Panc1 (cell line): ENCODE measurements at places on chromosomes 7 and 10.

DNA sequence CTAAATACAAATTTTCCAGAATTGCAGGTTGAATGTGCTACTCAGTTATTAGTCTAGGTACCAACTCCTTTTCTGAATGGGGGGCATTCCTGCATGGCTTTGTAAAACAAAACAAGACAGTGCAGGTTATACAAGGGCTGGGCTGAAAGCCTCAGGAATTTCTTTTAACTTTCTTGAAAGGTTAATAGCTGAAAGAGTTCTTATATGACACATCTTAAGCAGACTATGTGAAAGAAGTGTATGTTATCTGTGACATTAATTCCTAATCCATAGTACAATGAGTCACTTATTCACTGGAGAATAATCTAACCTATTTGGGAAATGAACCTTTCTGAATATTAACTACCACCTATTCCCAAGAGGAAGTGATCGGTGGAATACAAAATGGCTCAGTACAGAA is 115.6 kb upstream of the FAM133B start:
- DNase-seq: no peak

GRCh38 chr7:33719059-33719581 is 186.2 kb upstream of the BMPER start:
- DNase-seq: no peak

GRCh38 chr10:35056686-35057085 is 33.5 kb downstream of the CUL2 start:
- no peak for DNase-seq

DNA sequence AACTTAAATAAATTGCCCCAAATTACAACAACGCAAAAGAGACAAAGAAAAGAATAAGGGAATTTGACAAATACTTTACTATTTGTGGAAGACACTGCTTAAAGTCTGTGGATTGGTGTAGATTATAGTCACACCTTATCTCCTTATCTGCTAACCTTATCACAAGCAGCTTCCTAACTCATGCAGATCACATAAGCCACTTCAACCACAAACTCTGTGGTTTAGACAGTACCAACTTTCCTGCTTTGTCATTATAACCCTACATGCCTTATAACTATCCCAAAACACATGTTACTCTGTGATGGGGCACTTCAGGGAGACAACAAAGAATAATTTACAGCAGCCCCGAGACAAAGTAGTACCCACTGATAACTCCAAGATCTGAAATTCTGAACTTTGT is 41.5 kb upstream of the PPP3CB start:
- DNase-seq: no peak

- no peak for DNase-seq
Observed at GRCh38 chr7:94028768-94029167, 24.6 kb upstream of the BET1 start.

GRCh38 chr7:140670343-140670935 is 2.3 kb upstream of the ADCK2 start:
- DNase-seq: no peak

DNA sequence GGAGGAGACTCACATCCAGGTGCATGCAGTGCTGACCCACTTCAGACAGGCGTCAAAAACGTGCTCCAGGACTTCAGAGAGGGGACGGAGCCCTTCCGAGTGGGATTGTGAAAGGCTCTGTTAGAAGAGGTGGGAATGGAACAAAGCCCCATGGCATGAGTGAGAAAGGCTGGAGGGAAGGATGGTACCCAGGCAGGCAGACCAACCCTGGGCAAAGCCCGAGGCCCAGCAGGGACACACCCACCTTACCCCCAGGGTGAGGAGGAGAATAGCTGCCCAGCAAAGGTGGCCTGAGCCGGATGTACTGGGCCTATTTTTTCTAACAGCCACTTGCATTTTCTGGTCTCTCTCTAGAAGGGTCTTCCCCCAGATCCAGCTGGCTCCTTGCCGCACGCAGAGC is 14.8 kb downstream of the CHAT start:
- DNase-seq: no peak

- DNase-seq: no peak
Observed at GRCh38 chr10:117948493-117948892, 98.2 kb downstream of the RAB11FIP2 start.

DNA sequence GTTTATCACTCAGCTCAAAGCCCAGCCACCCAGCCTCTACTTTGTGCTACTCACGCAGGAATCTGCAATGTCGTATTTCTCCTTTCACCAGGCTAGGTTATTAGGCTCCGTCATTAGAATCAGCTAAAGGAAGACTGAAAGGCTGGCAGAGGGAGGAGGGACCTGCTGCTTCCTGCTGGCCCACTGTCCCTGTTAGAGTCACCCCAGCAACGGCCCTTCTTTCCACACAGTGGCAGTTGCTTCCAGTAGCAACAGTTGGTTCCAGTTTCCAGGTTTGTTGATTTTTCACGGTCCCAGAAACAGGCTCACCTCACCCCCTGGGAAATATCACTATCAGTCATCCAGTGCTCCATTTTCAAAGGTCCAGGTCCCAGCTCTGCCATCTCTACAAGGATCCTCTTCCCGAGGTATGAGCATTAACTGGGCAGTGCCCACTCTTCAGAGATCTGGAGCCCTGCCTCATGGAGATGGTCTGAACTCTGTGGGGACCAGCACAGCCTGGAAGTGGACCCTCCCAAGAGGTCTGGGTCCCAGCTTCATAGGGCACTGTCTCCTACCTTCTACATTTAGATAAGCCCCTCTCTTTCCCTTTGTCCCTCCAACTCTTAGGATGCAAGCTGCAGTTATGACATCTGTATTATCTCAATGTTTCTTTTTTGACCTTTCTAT is 15.9 kb downstream of the ODAD2 start:
- DNase-seq: no peak

DNA sequence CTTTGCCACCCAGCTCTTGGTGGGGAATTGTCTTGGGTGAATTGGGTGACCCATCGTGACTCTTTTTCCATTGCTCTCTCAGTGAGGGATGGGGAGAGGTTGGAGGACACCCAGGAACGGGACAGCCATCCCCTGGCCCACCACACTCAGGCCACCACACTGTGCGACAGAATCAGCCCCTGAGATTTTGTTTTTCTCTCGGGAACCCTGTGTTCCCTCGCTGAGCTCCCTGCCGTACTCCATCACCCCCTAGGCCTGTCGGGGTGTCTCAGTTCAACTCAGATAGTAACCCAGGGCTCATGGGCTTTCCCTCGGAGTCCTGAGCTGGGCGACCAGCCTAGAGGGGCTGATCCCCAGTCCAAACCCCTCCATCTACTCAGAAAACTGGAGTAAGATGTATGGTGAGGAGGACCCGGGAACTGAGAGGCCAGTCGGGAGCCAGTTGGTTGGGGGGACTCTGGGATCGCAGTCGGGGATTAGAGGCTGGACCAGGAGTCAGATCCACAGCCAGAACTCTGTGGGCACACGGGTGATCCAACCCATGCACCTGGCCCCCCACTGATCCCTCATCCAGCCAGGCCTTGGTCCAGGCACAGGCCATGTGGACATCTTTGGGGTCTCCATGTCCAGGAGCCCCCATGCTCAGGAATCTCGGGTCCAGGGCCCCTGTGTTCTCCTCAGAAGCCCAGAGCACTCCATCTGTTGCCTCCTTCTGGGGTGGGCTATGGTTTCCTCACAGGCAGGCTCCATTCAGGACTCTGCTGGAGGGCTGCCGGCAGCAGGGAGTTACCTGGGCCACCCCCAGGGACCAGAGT is 9.3 kb downstream of the CRYGN start:
- no peak for DNase-seq

- DNase-seq: no peak
Observed at GRCh38 chr7:14604606-14605005, 297.9 kb downstream of the DGKB start.

DNA sequence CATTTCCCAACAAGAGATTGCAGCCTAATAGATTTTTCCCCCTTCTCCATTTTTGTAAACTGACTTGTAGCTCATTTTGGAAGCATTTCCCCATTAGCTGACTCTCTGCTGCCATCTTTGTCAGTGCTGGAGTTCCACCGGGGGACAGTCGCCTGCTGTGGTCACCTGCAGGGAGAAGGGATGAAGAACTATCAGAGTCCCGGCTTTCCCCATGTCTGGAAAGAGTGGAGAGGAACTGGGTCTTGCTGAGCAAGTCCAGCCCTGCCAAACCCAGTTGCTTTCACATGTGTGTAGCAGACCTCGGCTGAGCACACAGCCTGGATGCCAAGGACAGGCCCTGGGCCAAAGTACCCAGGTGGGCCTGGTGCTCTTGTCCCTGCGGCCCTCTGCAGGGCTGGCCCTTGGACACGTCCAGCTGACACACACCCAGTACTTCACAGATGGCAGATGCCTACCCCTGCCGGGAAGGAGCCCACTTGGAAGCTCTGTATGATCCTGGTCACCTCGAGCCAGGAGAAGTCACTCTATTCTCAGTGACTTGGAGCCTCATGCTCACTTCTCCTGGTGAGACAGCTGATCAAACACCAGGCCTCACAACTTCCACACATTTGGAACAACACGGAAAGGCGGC is 157.3 kb upstream of the NPVF start:
- no peak for DNase-seq

- DNase-seq: no peak
Observed at GRCh38 chr10:8065651-8066050, 11.2 kb downstream of the GATA3 start.

DNA sequence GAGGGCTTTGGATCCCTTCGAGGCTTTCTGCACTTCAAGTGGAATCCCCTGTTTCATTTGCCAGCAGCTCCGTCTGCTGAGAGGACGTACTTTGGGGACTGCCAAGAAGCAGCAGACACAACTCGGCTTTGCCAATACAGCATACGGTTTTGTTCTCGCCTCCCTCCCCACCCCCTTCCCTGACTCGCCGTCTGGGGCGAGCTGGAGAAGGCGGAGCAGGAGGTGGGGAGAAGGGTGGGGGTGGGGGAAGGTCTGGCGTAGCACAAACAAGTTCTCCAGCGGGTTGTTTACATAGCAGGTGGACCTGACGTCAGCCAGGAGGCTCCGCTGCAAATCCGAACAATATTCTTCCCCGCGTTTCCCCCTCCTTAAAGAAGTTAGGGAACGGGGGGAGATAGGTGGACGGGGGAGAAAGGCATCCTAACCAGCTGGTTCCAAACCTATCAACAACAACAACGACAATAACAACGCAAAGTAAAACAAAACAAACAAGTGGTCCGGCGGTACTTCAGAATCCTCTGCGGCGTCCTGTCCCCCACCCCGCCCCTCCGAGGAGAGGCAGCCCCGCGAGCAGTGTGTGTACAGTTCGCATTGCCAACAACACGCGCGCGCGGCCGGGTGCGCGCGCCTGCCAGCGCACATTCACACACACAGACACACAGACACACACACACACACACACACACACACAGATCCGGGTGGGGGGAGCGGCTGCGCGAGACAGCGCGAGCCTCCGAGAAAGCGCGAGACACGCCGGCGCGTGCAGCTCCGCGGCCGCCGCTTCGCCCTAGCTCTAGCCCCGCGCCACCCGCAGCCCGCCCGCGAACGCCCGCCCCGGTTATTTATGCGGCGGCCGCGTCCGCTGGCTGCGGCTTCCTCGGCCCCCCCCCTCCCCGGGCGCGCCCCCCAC is 167.0 kb upstream of the PPP1R3A start:
- DNase-seq: no peak

DNA sequence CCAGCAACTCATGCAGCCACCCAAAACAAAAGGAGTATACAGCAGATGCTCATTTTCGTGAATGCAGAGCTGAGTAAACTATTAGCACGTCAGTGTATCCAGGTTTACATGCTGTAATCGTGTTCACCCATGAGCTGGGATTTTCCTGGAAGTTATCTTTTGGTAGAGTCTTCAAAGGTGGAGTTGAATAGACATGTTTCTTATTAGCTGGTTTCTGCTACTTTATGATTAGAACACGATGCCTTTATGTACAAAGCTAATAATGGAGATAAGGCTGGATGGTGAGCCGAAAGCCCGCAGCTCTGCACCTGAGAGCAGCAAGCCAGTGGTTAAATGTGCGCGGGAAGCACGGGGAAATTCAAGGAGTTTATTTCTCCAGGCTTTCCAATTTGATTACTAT is 123.8 kb downstream of the ADARB2 start:
- DNase-seq: no peak

DNA sequence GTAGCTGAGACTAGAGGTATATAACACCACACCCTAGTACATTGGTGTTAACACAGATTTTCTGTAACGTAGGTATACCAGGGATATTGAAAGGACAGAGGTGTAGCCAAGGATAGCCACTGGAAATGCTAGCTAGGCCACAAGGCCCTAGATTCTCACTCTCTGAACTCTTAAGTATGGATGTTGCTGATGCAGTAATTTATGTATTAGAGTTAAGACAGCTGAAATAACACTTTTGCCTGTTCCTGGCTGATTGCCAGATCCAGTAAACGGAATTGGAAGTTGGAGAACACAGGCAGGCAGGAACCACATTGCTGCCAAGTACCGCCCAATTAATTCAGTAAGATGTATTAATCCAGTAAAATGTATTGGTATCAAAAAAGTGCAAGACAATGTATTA is 1.8 kb downstream of the CALU start:
- no peak for DNase-seq

DNA sequence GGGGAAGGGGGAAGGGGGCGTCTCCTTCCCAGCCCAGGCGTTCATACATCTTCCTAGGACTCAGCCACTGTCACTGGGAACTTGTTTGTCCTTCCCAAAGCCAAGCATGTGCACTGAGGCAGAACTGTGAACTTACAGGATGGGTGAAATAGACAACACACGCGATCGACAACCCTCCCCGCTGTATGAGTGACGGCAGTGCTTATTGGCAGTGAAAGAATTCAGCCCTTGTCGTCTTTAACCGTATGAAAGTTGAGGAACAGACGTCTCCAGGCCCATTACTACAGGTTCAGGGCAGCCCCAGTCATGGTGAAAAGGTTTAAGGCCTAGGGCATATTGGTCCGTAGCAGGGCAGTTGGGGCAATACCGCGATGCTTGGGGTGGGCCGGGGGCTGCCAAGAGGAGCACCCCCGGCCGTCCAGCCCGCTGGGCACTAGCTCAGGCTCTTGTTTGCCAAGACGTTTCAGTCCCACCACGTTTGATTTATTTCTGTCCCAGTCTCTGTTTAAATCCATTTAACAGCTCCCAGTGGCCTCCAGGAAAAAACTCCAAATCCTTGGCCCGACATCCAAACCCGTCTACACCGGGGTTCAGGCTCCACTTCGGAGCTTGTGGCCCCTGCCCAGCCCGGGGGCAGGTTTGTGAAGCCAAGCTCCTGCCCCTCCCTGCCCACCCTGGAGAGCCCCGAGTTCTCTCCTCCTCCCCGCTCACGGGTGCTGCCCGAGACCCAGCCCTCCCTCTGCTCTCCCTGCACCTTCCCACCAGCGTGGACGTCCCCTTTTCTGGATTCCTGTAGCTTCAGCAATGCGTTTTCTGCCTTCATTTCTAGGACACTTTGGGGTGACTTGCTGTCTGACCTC is 159.8 kb downstream of the DNAJB6 start:
- no peak for DNase-seq
